ENCODE measurements at places on chromosomes 5 and 9.
A peak's percentile ranks its signal among the peaks of the same experiment; 100 is the strongest.

GRCh38 chr9:135906291-135907005 lies 898 bp downstream of the CAMSAP1 start:
- DNase-seq, result peak; percentile 41

DNA sequence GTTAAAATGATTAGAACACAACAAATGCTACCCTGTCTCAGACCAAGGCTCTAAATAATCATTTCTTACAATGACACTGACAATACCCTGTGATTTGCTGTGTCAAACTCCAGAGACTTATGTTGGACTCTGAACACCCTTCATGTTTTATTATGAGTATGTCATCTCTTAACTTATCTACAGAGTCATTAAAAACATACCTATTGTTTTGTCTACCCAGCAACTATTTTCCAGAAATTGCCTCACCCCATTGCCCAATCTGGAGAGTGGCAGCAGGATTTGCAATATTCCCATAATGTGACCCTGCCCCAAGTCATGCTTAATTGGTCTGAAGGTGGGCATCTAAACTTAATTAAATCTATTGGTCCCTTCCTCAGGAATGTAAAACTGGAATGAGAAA lies 23.0 kb upstream of the KIF2A start:
- DNase-seq, result no peak

- no peak for DNase-seq
Measured at GRCh38 chr9:94805585-94805984, 79.1 kb downstream of the AOPEP start.

- no peak for DNase-seq
Measured at GRCh38 chr5:20347334-20347733, 359.3 kb upstream of the CDH18 start.

GRCh38 chr5:136619556-136619955 lies 254.2 kb upstream of the TRPC7 start:
- DNase-seq, result no peak

DNA sequence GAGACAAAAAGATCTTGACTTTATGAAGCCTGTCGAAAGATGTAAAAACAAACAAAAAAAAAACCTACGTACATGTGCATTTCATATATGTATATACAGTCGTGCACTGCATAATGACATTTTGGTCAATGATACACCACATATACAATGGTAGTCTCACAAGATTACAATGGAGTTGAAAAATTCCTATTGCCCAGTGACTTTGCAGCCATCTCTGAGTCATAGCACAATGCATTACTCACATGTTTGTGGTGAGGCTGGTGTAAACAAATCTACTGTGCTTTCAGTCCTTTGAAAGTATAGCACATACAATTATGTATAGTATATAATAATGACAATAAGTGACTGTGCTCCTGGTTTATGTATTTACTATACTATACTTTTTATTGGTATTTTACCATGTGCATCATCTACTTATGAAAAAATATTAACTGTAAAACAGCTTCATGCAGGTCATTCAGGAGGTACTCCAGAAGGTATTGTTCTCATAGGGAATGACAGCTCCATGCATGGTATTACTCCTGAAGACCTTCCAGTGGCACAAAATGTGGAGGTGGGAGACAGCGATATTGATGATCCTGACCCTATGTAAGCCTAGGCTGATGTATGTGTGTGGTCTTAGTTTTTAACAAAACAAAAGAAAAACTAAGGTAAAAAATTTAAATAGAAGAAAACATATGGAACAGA lies 73.7 kb upstream of the FST start:
- DNase-seq, result no peak

GRCh38 chr9:111759762-111760639 lies 34.7 kb downstream of the SHOC1 start:
- DNase-seq, result peak; percentile 22

DNA sequence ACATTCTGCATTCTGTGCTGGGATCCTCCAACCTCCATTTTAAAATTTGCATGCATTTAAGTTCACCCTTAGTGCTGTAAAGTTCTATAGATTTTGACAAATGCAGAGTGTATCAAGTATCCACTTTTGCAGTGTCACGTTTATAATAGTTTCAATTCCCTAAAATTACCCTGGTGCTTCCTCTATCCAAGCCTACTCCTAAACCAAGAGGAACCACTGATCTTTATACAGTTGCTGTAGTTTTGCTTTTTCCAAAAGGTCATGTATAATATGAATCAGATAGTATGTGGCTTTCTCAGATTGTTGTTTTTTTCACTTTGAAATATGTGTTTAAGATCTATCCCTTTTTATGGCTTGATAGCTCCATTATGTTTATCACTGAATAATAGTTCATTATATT lies 468.4 kb upstream of the CDH6 start:
- no peak for DNase-seq

GRCh38 chr9:80320480-80320879 lies 748.7 kb downstream of the TLE4 start:
- DNase-seq, result no peak

- DNase-seq, result no peak
Measured at GRCh38 chr9:78368236-78368635, 71.3 kb downstream of the PSAT1 start.

GRCh38 chr5:163433271-163433670 lies 4.1 kb upstream of the CCNG1 start:
- no peak for DNase-seq

DNA sequence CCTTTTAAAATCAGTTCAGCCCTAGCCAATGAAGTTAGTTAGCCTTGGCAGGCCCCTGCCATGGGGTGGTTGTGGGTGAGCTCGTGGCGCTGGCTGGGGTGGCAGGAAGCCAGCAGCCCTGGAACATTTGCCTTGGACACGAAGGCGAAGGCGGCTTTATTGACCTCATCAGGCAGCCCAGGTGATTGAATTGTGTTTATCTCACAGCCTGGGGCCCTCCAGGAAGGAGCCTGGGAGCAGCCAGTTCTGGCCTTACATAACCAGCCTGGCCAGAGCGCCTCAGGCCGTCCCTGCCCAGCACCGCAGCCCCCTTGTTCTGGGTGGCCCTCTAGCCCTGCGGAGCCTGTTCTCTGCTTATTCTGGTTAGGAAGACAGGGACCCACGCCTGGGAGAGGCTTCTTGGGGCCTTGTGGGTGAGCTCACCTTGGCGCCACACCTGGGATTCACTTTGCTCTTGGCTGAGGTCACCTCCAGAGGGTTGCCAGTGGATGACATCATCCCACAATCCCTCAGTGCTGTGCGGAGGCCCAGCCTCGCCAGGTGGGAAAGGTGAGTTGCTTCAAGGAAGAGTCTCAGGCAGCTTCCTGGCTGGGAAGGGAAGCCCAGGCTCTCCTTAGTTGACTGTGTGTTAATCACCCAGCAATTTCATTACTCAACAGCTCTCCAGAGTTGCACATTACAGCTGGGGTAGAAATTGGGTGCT lies 54.4 kb upstream of the RPL26L1 start:
- DNase-seq, result no peak

DNA sequence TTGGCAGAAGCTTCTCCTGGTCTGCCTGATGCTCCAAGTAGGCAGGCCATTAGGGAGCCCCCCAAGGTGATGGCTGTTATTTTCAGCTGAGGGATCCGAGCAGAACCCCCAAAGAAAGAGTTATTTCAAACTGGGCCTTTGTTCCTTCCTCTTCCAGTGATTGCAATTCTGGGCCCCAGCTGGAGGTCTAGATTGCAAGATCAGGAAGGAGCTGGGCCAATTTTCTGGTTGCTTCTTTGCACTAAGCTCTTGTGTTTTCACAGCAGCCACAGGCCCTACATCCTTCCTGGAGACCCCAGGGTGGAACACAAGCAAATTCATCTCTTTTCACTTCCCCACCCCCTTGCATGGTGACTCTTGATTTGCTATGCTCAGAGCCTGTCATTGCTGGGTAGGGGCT lies 215.0 kb downstream of the SEMA6A start:
- DNase-seq, result no peak

DNA sequence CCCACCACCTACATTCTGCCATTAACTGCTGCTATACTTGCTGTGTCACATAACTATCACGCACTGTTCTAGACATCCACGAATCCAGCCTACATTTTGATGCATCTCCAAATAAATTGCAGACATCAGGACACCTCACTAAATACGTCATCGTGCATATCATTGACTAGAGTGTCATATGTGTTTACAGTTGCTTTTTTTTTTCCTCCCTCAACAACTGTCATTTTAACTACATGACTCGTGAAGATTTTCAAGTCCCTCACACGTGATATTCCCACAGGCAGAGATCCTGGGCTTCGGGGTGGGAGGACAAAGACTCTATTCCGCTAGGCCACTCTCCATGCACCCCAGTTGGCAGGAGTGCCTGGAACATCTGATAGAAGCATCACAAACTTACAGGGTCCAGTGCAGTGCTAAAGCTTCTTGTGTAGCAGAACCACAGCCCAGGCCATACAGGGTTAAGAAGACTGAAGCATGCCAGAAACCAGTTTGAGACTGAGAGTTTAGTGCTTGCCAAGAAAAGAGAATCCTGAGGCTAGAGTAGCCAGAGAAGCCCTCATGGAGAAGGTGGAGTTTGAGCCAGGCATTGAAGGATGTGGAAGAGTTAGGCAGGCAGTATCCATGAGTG lies 1.1 kb downstream of the PCYOX1L start:
- no peak for DNase-seq

- no peak for DNase-seq
Measured at GRCh38 chr5:161095953-161096352, 243.9 kb upstream of the ATP10B start.

GRCh38 chr5:1152156-1152555 lies 40.3 kb upstream of the SLC12A7 start:
- no peak for DNase-seq

DNA sequence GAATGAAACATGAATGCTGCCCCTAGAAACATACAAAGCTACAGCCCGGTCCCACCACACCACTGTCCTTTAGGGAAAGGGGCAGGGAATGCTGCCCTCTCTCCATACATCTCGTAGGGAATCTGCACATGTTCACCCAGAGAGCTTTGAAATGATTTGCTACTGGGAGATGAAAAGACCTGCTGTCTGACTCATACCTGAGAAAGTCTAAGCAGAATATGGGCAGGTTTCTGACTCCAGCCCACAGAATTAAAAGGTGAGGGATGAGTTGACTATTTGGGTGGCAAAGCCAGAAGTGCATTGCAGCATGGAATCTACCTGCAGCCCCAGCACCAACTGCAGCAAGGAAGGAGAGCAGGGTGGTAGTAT lies 297.9 kb downstream of the TLE1 start:
- no peak for DNase-seq

GRCh38 chr9:114771889-114772288 lies 34.0 kb downstream of the TNFSF15 start:
- no peak for DNase-seq

- DNase-seq, result peak; percentile 59
Measured at GRCh38 chr9:21789541-21790037, 12.8 kb upstream of the MTAP start.

GRCh38 chr9:81125446-81126092 lies 563.8 kb downstream of the TLE1 start:
- DNase-seq, result no peak

GRCh38 chr9:86921151-86921923 lies 26.0 kb downstream of the GAS1 start:
- no peak for DNase-seq

DNA sequence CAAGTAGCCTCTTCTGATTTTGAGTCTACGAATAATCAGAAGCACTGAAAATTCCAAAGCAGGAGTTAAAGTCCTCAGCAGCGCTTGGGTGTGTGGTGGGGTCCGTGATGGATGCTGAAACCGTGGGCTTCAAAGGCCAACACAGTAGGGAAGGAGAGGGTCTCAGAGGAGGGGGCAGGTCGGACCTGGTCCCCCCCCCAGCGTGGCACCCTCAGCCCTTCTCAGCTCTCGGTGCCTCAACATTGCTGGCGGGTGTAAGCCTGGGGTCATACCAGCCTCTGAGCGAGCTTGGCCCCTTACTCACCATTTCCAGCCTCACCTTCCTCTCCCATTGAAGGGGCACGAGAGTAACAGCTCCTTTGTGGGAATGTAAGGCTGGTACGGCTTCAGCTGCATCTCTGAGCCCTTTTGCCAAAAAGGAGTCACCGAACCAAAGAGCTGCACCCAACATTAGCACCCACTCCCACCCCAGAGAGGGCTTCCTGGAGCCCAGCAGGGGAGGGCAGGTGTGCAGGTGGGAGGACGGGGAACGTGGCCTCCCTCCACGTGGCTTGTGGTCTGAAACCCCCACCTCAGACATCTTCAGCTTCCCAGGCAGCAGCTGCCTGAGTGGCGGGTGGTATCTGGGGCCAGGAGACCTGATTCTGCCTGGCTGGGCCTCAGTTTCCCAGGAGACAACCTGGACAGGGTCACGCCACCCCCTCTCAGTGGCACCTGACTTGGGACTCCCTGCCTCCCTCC lies 6.7 kb upstream of the LCN1 start:
- DNase-seq, result no peak

- peak; percentile 18 for DNase-seq
Measured at GRCh38 chr9:77648234-77649108, at the start of gene GNA14. Gene GNA14, minus strand, starts transcription at chr9:77648322. Its CDS starts 529 bp downstream, at chr9:77647793.

- no peak for DNase-seq
Measured at GRCh38 chr9:89342948-89343347, 24.6 kb downstream of the SECISBP2 start.

- no peak for DNase-seq
Measured at GRCh38 chr5:87916320-87916719, 352.3 kb downstream of the TMEM161B start.

DNA sequence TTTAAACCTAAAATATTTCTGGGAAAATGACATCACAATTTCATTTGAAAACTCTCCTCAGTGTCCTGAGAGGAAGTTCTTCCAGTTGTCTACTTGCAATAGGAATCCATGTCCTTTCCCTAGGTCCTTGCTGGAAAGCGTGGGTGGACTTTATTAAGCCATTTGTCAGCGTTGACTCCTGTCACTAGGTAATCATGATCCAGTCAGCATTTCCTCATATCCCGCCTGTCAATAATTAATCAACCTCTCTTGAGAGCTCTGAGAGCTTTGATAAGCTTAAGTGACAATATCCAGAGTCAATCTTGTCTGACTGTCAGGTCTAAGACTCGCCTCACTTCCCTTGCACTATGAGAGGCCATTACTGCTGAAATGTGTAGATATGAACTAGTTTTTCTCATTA lies 107.2 kb upstream of the SLIT3 start:
- no peak for DNase-seq

GRCh38 chr9:13113216-13113615 lies 166.3 kb downstream of the MPDZ start:
- no peak for DNase-seq

- DNase-seq, result no peak
Measured at GRCh38 chr9:21679432-21679831, 123.0 kb upstream of the MTAP start.
